ENCODE measurements at places on chromosomes 13 and 19.

DNA sequence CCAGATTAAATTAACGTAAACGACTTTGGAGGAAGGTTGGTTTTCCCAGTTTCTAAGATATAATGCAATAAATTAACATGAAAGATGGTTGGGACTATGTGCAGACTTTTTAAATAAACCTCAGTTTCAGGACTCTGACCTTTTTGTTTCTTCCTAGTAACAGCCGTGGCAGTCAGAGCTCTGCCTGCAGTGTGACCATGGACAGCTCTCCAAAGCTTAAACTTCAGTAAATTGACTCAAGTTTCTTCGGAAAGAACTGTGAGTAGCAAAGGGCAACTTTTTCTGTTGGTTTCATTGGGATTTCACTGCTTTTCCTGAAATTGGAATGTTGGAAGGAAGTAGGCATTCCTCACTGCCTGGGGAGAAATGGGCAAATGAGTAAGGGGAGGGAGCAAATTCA lies 4.1 kb downstream of the USP29 start:
- DNase-seq, result no peak

DNA sequence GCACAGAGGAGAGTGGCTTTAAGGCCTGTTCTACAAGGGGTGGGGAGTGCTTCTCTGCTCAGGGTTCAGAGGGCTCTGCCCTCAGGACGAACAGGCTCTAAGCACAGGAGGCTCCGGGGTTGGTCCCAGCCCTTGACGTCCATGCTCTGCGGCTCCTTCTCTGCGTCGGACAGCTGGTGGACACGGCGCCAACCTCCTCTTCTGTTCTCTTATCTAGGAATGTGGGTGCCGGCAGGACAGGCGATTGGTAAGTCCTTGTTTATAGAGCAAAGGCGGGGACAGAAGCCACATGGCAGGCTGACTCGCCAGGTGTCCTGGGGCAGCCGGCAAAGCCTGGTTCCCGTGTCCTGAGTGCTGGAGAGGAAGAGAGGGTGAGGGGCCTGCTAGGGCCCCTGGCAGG lies 8.4 kb upstream of the RPS15 start:
- no peak for DNase-seq

GRCh38 chr13:32589471-32589870 lies 3.2 kb downstream of the PDS5B start:
- DNase-seq, result no peak

GRCh38 chr13:42946927-42947326 lies 45.1 kb downstream of the EPSTI1 start:
- no peak for DNase-seq

DNA sequence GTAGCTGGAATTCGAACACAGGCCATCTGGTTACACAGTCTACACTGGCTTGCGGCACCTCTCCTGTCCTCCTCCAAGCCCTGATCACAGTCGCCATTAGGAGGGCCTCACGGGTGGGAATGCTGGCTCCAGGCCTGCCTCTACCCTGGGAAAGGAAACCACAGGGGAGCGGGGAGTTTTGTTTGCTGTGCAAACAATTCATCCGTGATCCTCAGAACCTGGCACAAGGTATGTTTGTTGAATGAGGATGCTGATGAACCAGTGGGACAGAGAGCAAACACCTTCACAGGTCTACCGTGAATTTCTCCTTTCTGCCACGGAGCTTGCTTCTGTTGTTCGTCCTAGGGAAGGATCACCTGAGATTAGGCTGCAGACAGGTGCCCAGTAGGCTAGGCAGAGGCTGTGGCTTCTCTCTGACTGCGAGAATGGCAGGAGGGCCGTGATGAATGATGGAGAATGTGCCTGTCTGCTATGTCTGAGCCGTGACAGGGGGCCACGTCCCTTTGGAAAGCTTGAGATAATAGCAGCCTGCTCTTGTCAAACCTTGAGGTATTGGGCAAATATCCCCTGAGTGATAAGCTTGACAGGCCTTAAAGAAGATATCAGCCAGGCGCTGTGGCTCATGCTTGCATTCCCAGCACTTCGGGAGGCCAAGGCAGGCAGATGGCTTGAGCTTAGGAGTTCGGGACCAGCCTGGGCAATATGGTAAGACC lies 36.7 kb downstream of the PIN1 start:
- DNase-seq, result no peak

Measured in caudate nucleus (tissue), 63 donors.